ENCODE measurements at places on chromosomes 2 and 18.

DNA sequence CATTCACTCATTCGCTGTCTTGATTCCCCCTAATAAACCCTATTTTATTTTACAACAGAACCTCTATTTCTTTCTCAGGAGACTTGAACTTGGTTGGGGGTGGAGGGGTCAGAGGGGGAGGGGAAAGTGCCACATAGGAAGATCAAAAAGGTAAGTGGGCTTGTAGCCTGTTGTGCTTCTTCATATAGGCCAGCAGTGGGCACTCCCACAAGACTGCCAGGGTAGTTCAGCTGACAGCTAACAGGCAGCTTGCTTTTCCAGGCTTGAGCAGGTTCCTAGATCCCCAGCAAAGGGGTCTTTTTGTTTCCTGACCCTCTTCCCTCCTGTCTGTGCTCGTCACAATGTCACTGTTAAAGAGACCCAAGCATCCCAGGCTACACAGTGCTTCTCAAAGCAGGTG is 829 bp upstream of the KIAA2012 start:
- no peak for DNase-seq

DNA sequence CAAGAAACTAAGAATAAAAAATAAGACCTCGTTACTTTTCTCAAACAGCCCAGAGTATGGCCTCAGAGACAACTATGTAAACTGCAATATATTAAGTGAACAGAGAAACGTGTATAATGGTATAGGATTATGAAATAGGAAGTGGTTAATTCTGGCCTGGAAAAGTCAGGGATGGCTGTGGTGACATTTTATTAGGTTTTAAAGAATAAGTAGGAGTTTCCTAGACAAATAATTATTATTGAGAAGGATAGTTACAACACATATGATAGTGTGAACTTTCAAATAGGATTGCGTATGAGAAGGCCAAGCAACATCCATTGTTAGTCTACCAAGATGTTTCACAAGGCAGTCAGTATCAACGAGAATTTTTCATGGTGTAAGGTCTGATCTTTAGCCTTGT is 244.1 kb downstream of the LPIN1 start:
- DNase-seq, result no peak

DNA sequence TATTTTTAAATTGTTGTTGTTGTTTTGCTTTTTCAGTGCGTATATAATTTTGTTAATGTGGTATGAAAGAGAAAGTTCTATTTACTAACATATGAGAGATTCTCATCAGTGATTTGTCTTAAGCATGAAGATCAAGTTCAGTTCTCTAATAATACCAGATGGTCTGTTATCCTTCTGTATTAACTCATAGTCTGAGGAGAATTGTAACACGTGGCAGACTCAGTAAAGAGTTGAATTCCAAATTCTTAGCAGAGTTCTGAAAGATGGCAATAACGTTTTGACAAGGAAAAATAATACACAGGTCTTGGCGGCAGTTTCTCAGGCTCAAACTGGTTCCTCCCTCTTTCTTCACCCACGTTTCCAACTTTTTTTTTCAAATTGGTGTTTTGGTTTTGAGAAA is 17.2 kb upstream of the COL3A1 start:
- no peak for DNase-seq

DNA sequence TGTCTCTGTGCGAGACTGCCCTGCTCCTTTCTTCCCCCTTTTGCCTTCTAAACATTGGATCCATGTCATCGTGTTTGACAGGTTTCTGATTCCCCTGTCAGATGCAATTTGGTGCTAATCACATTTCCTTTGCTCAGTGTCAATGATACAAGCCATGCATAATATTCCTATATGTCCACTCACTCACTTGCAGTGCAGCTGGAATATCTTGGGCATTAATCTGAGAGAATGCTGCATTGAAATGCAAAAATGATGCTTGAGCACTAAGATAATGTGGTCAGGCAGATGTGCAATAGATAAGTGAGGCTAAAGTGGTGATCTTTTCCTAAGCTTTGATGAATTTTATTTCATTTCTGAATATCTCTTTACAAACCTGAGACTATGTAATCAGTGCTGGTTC is 375.5 kb downstream of the PARD3B start:
- DNase-seq, result no peak

DNA sequence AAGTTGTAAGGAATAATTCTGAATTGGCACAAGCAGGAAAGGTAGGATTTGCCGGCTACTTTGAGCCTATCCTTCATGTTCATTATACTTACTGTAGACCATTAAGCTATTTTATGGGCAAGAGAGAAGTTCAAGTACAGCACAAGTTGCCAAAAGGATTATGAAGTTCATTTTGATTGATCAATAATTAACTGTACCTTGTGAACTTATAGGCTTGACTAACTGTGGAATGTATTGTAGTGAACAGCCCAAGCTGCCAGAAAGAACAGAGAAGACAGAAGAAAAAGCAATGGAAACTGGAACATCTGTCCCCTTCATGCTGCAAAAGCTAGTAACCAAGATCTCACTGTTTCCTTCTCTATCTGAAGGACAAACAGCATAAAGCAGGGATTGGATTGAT is 810.1 kb upstream of the ZEB2 start:
- no peak for DNase-seq

- DNase-seq, result no peak
Measured at GRCh38 chr18:9239720-9240119, 94.9 kb upstream of the TWSG1 start.

DNA sequence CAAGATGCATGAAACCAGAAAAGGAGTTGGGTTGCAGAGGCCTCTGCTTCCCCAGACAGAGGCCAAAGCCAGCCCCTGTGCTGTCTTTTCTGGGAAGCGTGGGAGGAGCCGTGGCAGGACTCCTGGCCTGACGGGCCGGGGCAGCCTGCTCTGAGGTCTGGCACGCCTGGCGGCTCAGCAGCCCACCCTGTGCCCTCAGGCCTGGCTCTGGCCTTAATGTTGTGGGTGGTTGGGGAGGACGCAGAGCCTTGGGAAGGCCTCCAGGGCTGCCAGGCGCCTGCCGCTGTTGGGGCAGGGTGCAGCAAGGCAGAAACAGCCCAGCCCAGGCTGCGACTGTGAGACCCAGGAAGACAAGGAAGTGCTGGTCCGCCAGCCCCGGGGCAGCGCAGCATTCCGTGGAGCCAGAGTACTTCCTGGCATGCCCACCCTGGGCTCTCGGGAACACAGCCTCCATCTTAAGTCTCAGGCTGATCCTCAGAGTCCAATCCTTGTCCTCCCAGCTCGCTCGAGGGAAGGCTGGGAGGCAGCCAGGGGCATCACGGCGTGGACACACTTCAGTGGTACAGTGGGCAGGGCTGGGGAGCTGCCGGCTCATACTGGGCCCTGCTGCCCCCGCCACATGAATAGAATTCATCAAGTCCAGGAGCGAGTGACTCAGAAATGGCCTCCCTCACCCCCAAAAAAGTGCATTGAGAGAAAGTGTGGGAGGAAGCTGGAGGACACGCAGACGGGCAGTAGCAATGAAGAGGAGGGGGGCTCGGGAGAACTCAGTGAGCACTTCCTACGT is 72.6 kb downstream of the EMX1 start:
- no peak for DNase-seq

DNA sequence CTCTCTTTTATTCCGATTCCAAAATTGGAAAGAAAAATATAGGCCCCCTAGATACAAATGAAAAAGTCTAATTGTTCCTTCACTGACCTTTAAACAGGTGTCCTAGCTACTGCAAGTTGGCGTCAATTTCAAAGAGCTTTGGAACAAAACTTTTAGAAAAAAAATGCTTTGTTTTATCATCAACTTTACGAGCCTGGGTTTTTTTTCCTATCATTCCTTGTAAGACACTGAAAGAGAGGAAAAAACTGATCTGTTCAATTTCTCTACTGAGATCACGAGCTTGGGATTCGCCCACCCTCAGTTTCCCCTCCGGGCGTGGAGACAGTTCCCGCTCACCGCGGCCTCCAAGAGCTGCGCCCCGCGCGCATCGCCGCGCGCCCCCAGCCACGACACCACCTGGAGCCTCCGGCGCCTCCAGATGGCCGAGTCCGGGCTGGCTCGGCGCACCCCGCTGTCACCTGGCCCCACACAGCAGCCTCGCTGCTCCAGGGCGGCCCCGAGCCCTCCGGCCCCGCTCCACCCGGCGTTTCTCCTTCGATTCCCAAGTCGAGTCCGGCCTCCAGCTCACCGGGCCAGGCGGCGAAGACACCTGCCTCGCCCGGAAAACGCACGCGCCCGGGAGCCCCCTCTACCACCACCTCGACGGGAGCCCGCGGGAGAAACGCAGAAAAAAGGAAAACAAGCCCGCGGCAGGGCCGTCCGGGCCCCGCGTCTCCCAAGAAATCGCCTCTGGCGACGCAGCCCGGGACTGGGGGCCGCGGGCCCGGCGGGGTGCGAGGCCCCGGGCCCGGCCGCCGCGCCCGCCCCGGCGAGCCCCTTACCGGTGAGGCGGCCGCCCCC is 656 bp downstream of the TBC1D8 start:
- DNase-seq, result no peak

DNA sequence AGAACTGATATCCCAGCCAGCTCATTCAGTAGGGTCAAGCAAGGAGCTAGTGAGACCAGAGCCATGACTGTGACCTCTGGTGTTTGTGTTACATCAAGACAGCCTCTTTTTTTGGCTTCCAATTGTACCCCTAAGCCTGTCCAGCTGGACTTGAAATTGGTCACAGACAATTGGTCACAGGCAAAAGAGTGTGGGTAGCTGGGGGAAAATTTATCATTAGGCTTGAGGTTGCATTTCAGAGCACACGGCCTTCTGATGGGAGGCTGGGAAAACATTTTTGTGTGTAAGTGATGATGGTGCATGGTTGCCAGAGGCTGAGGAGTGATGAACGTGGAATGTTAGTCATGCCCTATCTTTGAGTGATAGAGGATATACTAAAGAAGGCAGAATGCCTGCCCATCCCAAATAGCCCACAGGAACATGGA is 285.1 kb upstream of the SLC14A2 start:
- DNase-seq, result no peak

DNA sequence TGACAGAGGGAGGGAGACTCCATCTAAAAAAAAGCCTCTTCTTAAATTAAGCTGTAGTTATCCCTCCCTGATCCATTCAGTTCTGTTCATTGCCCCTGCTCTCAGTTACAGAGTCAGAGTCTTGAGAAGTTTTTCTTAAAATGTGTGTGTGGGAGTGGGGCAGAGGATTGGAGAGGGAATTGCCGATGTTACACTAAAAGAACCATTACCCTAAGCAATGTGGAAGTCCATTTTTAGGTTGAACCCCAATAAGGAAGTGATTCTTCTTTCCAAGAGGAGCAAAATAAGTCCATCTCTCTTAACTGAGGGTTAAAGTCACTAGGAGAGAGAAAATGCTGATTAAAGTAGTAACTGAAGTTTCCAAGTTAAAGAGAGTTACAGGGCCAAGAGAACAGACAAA is 21.2 kb upstream of the THOC1 start:
- no peak for DNase-seq

GRCh38 chr2:235766278-235766677 is 272.4 kb downstream of the AGAP1 start:
- peak; percentile 33 for DNase-seq
